Natural killer cell (primary cell): ENCODE measurements at places on chromosomes 1 and 21.

GRCh38 chr1:225406976-225407725 is 20.7 kb downstream of the LBR start:
- no peak for DNase-seq

DNA sequence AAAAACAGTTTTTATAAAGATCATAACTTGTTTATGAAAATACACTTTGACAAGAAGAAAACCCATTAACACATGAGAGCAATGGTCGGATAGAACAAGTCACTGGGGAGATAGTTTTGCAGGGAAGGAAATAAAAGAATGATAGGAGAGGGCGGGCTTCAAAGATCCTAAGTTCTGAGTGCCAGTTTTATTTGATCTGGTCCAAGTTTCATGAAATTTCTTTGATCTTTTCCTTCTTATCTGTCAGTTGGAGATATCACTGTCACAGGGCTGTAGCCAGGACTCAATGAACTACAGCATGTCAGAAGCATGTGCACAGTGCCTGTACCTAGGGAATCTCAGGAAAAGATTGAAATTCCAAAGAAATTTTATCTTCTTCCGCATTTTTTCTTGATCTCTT is 36.5 kb downstream of the CHRM3 start:
- no peak for DNase-seq

DNA sequence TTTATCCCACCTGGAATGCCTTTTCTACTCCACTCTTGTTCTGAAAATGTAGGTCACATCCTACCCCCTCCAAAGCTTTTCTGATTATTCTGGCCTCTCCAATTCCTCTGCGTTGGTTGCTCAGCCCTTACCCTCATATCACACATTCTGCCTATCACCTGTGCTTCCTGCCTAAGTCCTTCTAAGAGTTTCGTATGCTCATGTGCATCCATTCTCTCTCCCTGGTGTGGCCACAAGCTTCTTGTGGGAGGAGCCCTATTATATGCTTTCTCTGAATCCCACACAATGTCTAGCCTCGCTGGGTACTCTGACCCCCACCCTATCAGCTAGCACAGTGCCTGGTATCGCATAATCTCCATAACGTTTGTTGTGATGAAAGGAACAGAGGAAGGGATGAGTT is 54.2 kb downstream of the CD58 start:
- DNase-seq: peak; percentile 40

- no peak for DNase-seq
Measured at GRCh38 chr1:169156580-169156979, 50.1 kb downstream of the ATP1B1 start.

DNA sequence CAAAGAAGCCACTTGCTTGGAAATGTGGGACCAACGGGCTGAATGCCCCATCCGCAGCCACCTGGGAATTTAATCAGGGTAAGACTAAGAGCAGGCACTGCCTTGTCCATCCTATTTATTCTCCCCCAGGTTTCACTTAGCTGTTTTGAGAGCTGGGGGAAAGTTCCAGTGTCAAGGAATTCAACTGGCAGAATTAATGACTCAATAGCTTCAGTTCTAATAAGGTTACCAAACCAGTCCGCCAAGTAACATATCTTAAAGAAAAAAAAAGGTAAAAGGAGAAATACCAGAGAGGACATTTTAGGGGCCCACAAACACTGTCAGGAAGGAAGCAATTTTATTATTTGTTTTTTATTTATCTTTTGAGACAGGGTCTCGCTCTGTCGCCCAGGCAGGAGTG is 157.6 kb upstream of the SOD1 start:
- DNase-seq: no peak

GRCh38 chr1:172549621-172550280 is 16.8 kb downstream of the SUCO start:
- no peak for DNase-seq
